CD8-positive, alpha-beta memory T cell (primary cell): ENCODE measurements at places on chromosomes 3 and 15. TPM values are rescaled to one million over a fixed set of nuclear protein-coding genes. Genes with fewer than 3 reads are reported as not detected.

The OR5H2 gene
- not detected for polyA plus RNA-seq

The GMPS gene
- 63.7 TPM for polyA plus RNA-seq

The ZBED2 gene
- polyA plus RNA-seq, result 0.51 TPM

The PPP1R14D gene
- polyA plus RNA-seq, result not detected

The LRRK1 gene
- polyA plus RNA-seq, result not detected

The CD200R1 gene
- 14.3 TPM for polyA plus RNA-seq

The ADAMTS9 gene
- not detected for polyA plus RNA-seq

The RASL12 gene
- polyA plus RNA-seq, result not detected

The GJD2 gene
- not detected for polyA plus RNA-seq

The LSAMP gene
- not detected for polyA plus RNA-seq

The RHOV gene
- not detected for polyA plus RNA-seq

DNA sequence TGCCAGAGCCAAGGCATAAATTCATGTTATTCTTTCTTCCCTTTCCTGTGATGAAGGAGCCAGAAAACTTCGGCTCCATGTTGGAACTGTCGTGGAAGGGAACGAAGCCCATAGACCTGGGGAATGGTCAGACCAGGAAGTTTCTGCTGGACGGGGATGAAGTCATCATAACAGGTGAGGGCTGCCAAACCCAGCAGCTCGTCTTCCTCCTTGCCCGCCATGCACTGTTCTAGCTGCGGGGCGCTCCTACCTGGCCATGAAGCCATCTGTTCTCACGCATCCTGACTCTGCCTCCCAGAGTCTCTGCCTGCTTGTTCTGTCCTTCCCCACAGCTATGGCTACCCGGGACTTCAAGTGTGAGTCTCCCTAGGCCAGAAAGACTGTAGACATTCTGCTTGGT is 28.2 kb downstream of the FAH start:
- DNase-seq, result no peak

- no peak for DNase-seq
Observed at GRCh38 chr3:56917361-56918110, 115.8 kb upstream of the ARHGEF3 start.

DNA sequence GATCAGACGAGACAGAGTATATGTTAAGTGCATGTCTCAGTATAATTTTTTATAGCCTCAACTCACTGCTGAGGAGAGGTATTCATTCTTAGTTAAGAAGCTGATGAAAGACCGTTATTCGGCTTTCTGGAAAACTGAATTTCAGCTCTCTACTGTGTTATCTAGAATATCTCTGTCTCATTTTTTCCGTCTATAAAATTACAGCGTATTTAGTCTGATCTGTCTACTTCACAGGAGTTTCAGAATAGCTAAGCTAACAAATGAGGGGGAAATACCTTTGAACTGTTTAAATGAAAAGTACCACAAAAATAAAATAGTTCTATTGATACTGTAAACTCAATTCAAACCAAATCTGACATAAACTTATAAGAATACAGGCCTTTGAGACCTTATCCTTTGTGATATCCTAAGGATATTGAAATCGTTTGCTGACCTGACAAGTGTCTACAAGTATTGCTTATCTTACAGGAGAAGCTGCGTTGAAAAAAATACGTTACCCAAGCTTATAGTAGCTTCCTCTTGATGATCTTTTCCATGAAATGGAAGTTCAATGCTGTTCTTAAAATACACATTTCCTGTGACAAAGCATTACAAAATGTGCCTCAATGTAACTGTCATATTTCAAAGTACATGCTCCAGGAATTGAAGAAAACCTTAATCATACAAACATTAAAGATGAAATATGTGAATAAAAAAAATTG is 104.6 kb downstream of the IL1RAP start:
- DNase-seq, result no peak

DNA sequence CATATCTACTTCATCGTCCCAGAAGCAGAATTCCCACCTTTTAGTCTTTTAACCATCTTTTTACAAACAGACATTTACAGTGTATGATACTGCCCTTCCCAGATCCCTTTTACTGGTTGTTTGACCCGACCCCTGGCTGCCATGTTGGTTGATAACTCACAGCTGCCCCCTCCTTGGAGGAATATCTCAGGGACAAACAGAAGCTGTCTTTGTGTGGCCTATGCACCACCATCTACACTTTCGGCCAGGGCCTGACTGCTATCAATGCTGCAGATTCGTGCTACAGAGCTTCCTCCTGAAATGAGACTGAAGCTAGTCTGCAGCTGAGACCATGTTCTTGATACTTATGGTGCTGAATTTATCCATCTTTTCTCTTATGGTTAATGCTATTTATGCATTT is 6.6 kb upstream of the POLQ start:
- no peak for DNase-seq

DNA sequence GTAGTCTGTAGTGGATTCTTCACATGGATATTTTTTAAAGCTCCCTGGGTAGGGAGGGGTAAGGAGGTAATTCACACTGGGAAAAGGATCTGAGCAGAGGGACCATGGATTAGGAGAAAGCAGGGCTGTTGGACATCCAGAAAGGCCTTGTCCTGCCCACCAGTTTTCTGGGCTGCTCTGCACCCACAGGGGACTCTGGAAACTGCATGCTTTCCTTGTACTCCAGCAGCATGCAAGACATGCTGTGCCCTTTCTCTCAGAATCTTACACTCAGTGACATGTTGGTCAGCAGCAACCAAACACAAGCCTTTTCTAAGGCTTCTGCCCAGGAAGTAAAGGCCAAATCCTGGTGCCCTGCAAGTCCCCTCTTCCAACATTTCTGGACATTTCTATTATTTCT is 2.5 kb upstream of the FBN1 start:
- DNase-seq, result no peak

- no peak for DNase-seq
Observed at GRCh38 chr3:179495483-179495882, 44.2 kb upstream of the GNB4 start.

DNA sequence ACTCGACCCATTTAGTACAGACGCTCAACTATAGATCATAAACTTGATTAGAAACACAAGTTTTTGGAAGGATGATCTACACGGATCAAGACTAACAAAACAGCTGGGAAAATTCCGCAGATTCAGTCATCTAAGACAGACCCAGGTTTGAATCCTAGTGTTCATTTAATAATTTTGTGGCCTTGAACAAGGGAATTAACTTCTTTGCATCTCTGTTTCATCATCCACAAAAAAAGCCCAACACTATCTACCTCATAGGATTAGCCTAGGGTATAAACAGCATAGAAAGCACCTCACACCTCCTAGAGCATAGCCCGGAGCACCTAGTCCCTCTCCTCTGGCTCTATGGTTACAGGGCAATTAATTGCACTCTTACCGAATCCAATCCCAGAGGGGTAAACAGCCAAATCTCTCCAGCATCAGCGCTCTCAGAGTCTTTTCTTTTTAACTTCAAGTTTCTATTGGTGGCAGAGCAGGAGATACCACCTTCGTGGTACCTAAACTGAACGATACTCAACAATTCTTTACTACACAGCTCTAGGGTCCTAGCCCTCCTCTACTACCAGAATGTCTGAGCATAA is 3.5 kb downstream of the TBL1XR1 start:
- no peak for DNase-seq

DNA sequence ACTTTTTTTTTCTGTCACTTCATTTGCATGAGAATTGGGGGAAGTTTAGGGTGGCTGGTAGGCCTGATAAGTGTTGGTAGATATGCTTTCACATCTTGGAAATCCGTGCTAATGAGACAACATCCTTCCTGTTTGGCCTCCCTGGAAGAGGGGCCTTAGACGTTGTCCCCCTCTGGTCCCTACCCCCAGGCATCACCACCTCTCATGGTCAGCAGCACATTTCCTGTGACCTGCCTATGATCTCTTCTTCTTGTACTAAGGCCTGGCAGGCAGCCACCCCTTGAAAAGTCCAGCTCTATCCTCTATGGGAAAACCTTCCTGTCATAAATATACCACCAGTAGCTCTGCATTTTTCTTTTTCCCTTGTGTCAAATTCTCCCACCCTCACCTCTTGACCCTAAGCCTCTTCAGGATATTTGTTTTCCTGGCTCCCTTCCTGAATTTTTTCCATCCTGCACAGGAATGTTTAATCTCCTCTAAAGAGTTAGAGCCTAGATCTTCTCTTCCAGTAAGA is 107.8 kb downstream of the SNRK start:
- DNase-seq, result no peak

- DNase-seq, result no peak
Observed at GRCh38 chr15:66515901-66516322, 10.8 kb downstream of the ZWILCH start.

DNA sequence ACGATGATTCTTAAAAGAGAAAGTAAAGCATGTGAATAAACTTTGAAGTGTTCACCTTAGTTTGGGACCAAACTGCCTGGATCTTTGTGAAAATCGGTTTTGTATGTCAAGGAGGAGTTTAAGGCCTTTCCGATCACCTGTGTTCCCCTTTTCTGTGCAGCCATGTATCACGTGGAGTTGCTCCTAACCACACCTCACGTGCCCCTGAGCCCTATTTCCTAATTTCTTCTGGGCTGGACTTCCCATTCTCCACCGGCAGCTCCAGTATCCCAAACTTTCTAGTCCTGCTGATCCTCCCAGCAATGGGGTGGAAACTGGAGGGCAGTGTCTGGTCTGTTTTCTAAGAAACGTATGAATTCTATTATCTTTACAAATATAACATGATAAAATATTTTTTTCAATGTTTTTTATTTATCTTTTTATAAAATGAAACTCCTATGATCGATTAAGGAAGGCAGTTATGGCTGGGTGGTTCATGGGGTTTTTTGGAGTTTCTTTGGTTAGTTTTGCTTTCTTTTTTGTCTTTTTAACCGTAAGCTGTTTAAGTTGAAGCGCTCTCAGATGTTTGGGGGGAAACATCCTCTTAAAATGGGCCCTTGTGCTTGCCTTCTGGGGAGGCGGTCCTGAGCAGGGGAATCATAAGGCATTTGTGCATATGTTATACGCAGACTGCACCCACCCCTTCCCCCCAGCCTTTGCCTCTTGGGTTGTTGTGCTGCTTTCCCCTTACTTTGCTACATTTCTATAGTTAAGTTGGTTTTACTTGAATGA is 43.6 kb upstream of the WWTR1 start:
- DNase-seq, result peak; percentile 13

- DNase-seq, result no peak
Observed at GRCh38 chr3:43949594-43949993, 258.9 kb downstream of the ABHD5 start.

GRCh38 chr15:73375012-73375411 is 6.3 kb upstream of the HCN4 start:
- DNase-seq, result no peak

- DNase-seq, result no peak
Observed at GRCh38 chr15:74168711-74169126, 4.8 kb upstream of the ISLR start.

- DNase-seq, result no peak
Observed at GRCh38 chr15:96585484-96586386, 255.2 kb downstream of the NR2F2 start.

- DNase-seq, result no peak
Observed at GRCh38 chr3:127079211-127079610, 96.3 kb downstream of the PLXNA1 start.

DNA sequence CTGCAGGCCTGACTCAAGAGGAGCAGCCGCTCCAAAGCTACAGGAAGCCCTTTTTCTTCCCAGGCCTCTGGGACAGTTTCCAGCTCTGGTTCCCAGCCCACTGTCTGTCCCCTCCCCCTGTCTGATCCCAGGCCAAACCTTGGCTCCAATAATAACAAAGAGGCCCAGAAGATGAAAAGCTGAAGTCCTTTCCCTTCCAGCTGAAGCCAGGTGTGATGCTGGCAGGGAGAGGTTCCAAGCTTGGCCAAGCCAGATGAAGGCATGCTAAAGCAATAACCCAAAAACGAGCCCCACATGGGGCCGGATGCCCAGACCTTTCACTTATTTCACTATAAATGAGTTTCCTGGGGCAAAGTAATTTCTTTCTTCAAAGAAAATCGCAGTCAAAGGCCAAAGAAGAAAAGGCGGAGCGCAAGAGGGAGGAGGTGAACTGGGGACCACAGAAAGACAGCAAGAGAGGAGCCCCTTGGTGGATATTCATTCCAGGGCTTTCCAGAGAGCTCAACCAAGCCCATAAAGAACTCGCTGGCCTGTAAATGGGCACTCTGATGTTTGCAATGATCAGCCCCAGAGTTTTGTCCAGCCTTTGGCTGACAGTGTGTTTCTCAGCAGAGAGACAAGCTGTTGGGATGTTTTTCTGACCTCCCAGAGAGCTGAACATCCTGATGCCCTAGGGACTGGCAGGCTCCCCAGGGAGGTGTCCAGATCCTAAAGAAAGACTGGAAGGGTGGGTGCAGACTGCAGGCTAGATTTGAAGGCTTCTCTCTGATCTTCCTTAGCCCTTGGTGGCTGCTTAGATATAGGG is 157.6 kb downstream of the UACA start:
- DNase-seq, result no peak

DNA sequence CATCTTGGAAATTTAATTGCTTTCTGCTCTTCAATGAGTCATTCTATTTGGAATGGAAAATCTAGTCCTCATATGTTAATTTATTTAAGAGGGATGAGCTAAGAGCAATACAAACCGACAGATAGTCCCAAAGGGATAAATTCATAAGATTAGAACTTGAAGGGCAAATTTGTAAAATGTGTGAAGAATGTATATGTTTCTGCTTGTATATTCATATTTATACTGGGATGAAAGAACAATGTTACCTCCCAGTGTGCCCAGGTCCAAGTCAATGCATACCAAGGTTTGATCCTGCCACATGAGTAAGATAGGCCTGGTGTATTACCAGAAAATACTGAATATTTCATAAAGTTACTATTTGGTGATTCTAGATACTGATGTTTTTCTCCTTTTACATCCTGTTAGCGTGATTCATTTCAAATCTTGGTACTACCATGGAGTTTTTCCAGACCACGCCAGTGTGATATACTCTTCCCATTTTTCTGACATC is 255.6 kb upstream of the SEMA6D start:
- DNase-seq, result no peak

- DNase-seq, result no peak
Observed at GRCh38 chr3:62019906-62020305, 353.4 kb downstream of the FEZF2 start.

GRCh38 chr3:12218161-12218560 is 59.4 kb upstream of the TIMP4 start:
- no peak for DNase-seq

DNA sequence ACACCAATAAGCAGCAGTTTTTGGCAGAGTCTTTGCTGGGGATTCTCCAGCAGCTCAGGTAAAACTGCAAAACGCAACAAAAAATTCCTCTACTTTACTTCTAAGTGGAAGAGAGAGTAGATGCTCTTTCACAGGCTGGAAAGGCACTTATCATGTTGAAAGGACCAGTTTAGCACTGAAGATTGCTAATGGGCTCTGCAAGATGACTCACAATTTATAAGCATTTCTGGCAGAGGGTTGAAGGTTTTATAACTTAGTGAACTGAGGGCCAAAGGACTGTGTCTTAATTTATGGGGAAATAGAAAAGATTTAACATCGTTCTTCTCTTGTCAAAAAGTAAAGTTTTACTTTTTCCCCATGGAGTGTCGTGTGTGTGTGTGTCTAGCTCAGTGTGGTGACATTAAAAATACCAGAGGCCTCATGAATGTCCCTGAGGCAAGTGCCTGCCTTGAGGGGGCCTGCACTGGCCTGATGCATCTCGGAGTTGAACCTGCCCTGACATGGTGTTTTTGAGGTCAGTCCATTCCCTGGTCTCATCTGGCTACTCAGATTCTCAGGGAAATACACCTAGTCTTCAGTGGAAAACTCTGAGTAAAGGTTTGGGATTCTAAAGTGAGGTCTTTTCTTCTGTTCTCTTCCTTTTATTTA is 1092.0 kb downstream of the NAALADL2 start:
- DNase-seq, result no peak
